Frontal cortex (tissue), 4 donors: ENCODE measurements at places on chromosomes 4 and X. TPM values are rescaled to one million over a fixed set of nuclear protein-coding genes. Genes with fewer than 3 reads are reported as not detected.

Gene SULT1B1
- 0.41 TPM for total RNA-seq

Gene PNMA6F
- 0.82 TPM for total RNA-seq

Gene HMX1
- total RNA-seq = not detected

Gene PRKX
- total RNA-seq = 14.3 TPM

Gene GAGE2A
- total RNA-seq = not detected

- DNase-seq = no peak
Observed at GRCh38 chrX:53084863-53085262, 2.7 kb downstream of the TSPYL2 start.

- no peak for DNase-seq
Observed at GRCh38 chr4:20544645-20545044, 155.6 kb upstream of the PACRGL start.

DNA sequence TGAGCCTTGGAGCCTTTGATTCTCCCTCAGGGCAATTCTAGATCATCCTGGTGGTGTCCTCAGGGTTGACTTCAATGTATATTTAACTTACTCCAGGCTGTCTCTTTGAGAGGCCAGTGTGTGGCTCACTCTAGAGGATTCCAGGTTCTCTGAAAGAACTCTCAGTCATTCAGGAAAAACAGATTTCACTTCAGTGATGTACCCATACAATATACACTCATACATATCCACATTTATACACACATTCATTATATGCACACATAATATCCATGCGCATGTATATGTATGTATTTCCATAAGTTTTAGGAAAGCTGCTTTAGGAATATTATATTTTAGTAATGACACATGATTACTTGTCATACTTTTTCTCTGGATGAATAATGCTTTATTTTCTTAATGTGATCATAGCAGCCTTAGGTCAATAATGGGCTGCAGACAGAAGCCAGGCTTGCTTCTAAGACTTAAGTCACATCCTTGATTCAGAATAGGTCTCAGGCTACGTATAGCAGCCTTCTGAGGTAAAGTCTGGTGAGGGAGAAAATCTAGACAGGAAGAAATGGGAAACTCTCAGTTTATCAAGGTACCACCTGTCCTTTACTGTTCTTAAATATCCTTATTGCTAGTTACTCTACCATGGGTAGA, 397.0 kb downstream of the GPAT3 start:
- no peak for DNase-seq

DNA sequence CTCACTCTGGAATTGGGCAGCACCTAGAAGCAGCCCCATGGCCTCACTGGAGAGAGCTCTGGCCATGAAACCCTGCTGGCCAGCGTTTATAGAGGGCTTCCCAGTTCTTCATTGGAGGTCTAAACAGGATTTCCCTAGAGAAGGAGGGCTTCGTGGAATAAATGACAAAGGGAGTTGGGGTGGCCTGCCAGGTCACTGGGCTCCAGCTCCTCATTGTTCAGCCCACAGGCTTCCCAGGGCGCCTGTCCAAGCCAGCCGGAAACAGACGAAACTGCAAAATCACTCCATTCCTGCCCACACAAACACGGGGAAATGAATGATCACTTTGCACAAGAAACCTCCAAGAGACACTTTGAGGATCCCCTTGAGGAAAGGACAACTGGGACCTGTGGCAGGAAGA, 189.7 kb downstream of the TSPAN5 start:
- DNase-seq = peak; percentile 20

- DNase-seq = no peak
Observed at GRCh38 chr4:108247387-108248049, 78.8 kb upstream of the LEF1 start.

GRCh38 chr4:8820178-8821102, 51.2 kb downstream of the HMX1 start:
- DNase-seq = no peak

DNA sequence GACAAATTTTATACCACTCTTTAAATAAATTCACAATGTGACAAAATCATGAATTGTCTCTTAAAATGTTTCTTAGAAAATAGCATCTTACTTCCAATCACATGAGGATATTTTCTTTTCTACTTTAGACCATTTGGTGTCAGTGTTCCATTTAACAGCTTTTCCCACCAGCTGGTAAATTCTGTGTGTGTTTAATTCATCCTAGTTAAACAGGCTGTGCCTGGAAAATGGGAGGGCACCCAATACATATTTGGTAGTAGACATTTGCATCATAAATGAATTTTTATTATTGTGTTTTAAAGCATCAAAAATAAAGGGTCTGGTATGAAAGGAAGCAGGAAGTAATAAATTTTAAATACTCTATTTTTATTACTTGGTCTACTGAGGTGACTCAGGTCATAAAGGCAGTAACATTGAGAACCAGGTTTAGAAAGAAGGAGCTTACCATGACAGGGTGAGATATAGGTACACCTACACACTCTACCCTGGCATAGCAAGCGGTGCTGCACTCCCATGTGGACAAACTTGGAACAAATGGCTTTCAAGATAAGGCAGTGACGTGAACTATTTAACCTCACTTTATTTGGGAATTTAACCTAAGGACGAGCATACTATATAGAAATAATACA, 344.5 kb downstream of the BMPR1B start:
- no peak for DNase-seq

DNA sequence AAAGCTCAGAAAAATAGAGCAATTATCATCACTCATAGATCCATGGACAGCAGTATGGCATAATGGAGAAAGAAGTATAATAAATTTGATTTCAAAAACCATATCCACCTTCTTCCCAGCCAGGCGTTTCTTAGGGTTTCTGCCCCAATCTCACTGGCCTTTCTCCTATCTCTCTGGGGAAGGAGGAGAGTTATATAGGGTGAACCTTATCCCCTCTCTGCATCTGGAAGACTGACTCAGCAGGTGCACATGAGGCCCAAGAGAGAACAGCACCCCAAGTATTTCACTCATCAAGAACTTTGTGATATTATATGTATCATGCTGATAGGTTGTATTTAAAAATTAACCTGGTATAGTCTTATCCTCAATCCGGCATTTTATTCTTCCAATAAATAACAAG, 318.8 kb upstream of the RASGEF1B start:
- no peak for DNase-seq

GRCh38 chr4:84493092-84493850, 5.8 kb downstream of the NKX6-1 start:
- DNase-seq = no peak

DNA sequence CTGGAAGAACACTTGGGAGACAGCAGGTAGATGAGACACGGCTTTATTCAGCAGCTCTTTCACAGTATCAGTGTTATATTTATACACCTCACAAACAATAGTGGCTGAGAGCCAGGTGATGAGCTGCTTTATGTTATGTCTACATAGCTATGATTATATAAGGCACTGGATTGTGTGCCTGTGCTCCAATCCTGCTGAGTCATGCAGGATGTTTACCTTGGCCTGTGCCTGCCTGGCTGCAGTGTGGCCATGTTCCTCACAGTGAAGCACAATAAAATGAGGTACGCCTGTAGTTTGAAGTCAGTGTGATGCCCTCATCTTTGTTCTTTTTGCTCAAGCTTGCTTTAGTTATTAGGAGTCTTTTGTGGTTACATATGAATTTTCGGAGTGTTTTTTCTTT, 31.3 kb downstream of the CXCL13 start:
- DNase-seq = no peak

GRCh38 chr4:139692309-139693012, 26.8 kb downstream of the MGST2 start:
- no peak for DNase-seq

- DNase-seq = no peak
Observed at GRCh38 chr4:925771-926500, 6.2 kb downstream of the GAK start.

DNA sequence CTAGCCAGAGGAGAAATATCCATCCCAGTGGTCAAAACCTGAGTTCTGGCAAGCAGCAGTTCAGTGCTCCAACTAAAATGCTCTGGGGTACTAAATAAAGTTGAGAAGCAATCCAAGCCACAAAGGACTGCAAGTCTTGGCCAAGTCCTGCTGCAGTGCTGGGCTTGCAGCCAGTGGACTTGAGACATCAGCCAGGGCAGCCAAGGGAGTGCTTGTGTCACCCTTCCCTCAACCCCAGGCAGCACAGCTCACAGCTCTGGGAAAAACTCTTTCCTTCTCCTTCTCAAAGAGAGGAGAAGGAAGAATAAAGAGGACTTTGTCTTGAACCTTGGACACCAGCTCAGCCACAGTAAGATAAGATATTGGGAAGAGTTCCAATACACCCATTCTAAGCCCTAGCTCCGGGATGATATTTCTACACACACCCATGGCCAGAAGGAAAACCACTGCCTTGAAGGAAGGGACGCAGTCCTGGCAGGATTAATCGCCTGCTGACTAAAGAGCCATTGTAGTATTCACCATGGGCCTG, 99.8 kb downstream of the PTCHD1 start:
- DNase-seq = no peak

DNA sequence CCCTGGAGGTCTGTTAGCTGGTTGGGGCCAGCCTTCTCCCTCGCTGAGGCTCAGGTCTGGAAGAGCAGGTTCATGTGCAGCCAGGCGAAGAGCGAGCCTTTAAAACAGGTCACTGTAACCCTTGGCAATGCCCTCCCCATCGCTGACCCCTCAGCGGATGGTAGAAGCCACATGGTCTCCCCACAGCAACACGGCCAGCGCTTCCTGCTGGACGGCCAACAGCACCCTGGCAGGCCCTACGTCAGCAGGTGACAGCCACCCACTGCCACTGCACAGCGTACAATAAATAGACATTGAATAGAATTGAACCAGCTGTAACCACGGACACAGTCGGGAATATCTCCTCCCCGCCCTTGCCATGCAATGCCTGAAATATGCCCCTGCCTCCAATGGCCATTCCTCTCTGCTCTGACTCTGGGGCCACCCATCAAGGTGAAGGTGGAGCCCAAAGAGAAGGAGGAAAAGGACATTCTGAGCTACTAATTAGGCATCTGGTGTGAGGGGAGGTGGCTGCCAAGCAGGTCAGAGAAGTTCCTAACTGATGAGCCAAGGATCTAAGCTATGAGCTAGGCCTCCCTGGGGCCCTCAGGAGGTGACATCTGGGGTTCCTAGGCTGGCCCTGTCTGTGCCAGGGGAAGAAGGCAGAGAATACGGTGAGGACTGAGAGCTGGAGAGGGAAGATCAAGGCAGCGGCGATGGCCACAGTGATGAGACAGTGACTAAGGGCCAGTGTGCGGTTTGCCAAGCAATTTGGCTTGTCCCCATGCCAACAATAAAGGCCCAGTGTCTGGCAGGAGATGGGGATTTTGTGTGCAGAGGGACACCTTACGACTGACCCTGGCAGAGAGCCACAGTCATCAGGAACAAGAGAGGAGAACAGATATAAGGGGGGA, 202.3 kb downstream of the BCOR start:
- DNase-seq = no peak

GRCh38 chr4:147194604-147195003, 248.9 kb upstream of the TTC29 start:
- DNase-seq = no peak

- DNase-seq = no peak
Observed at GRCh38 chrX:53031380-53031779, 17.2 kb upstream of the GPR173 start.

DNA sequence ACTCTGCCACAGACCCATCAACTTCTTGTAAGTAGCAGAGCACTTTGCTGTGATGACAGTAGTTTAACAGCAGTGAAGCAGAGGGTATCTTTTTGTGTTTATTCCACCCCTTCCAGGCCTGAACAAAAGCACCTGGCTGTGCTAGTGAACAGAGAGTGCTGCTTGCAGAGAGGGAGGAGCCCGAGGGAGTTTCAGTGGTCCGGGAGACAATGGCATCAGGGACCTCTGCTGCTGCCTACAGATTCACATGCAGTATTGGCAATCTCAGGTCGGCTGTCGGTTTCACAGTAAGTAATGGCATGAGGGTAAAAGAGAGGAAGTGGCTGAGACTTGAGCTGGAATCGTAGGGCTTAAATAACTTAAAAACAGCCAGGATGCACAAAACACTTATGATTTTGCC, 755.8 kb downstream of the RPA4 start:
- DNase-seq = no peak

DNA sequence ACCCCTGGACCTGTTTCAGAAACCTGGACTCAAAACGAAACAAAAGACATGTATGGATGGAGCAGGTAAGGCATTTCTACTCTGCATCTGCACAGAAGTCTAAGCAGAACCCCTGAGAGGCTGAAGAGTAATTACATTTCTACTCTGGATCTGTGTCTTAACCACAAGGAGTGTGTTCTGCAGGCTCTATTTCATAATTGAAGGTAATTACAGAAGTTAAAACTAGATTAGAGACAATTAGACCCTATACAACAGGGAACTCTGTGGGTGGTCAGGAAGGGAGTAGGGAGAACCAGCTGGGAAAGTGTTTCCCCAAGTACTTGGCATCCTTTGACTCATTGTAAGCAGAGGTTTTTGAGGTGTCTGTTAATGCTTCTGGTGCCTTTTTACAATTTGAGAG, 69.8 kb downstream of the IGSF1 start:
- DNase-seq = no peak

DNA sequence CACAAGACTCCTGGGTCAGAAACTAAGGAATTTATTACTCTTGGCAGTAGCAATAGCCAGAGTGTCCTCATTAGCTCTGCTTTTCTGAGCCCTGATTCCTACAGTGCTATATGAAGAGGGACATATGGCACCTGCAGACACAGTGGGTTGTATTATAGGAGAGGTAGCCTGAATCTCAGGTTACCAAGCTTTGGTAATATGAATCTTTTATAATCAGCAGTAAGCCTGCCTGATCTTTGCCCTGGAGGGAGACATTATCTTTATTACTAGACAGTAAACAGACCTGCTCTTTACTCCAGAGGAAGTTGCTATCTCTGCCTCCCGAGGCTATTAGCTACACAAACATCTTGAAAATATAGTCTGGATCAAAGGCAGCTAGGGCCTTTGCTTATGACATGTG, 62.5 kb upstream of the HOPX start:
- no peak for DNase-seq

DNA sequence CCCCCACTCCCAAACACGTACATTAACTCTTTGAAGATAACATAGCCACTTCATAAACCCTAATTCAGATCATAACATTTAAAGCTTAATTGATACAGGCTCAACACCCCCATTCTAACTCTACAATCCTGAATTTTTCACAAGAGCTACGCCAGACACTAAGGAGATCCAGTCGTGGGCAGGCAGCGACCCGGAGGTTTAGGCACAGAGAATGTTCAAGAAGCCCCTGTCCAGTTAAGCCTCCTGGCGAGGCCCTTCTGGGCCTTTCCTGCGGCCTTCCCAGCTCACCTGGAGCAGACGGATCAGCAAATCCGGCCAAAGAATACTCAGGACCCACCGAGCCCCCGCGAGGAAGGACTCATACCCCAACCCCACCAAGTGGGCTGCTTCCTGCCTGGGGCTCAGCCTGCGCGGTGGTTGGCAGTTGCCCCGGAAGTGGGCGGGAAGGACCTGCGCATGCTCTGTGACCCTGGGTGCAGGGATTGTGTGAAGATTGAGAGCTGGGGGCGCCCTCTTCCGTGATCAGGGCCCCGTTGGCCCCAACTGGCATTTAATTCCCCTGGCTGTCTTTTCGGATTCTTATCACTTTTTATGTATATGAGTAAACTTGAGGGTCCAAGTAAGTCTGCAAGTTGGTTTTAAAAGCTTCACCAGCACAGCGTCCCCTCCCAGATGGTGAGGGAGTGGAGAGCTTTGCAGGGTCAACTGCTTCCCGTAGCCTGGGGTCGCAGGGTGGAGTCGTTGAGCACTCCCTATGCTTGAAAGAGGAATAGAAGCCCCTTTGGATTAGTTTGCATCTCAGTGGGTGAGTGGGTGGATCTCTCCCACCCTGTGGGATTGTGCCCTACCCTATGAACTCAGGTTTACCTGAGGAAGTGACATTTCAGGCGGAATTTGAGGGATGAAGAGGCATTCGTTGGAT, at the start of gene TRIM61:
TSS of gene TRIM61 (minus strand) at position 415 of the 922 bp plus-strand sequence. CDS start 7,655 bp downstream, outside the sequence.
- DNase-seq = no peak
